ENCODE measurements at places on chromosomes 11 and 22. TPM values are rescaled to one million over a fixed set of nuclear protein-coding genes. Genes with fewer than 3 reads are reported as not detected.

The TRIM49C gene
- not detected for total RNA-seq

DNA sequence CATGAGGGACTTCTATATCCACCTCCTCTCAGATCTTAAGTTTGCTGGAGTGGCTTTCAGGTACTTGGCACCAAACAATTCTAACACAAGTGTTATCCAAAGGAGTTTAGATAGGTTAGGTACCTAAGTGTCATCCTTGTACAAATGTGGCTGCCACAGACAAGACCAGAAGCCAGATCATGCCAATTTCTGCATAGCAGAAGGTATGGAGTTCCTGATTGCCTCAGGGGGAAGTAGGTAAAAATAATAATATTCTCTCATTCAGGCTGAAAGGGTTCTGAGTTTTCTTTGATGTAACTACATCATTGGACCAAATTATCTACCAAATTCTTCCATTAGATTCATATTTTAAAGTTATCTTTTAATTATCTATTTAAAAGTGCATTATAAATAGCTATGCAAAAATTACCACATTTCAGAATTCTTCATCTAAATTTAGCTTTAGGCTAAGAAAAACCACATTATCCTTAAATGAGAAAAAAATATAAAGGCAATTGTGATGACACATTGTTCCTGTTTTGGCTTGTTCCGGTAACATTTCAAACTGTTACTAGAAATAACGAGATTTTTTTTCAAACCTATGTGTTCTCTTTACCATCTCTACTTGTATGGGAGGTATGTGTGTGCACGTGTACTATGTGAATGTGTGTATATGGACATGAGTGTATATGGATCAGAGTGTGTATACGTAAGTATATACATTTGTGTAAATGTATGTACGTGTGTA is 66.2 kb upstream of the POU2AF2 start:
- DNase-seq, result no peak

The C11orf42 gene
- not detected for total RNA-seq

- DNase-seq, result no peak
These were observed 40.0 kb downstream of the APOL1 start for GRCh38 chr22:36292823-36293530.

DNA sequence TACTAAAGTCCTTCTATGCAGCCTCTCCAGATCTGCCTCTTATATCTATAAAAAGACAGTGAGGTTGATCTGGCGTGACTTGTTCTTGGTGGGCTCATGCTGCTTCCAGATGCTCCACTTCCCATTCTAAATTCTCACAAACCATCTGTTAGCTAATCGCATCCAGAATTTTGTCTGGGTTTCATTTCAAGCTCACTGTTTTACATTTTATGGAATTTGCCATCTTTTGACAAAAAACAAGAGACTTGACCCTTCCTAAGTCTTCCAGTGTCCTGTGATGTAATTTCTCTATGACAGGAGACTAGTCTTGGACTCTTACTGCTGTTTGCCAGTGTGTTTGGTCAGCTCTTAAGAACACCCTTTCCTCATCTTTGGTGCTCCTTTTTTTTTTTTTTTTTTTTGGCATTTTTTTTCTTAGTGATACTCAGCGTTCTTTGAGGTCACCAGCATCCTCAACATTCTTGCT is 23.0 kb downstream of the CRKL start:
- DNase-seq, result no peak

The CRYBA4 gene
- total RNA-seq, result not detected

- DNase-seq, result no peak
These were observed 364.0 kb upstream of the FAT3 start for GRCh38 chr11:91860661-91861060.

All from activated T-helper 1 cell treated with anti-CD3 and anti-CD28 coated beads, Interleukin-12 subunit alpha, Interleukin-12 subunit beta, Interleukin-2, Interleukin-4 antibody, amounts not matched to agents 30 ng/mL and 10 ng/mL and 1 ng/mL, durations not matched to agents 14 hours and 24 hours and 36 hours (primary cell).